ENCODE measurements at places on chromosomes 7 and 10.

- peak; percentile 70 for DNase-seq
Observed at GRCh38 chr7:95865716-95866371, 93.5 kb downstream of the DYNC1I1 start.

DNA sequence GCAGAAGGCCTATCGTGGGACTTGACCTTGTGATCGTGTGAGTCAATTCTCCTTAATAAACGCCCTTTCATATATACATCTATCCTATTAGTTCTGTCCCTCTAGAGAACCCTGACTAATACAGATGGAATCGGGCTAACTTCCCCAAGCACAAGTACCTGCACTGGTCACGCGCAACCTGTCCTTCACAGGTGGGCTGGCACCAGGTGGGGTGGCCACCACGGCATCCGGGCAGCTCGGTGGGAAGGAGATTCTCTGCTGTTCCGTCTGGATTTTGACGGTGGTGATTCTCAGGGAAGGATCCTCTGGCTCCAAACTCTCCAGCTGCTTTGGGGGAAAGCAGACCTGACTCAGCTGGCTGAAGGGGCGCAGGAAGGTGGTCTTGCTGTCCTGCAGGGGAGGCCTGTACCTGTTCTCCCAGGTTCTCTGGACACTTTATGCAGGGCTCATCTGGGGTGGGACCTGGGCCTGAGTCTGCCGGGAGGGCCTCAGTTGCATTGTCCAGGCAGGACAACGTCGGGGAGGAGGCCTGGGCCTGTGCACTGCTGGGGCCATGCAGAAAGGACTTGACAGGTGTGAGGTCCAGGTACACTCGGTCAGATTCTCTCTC is 61.1 kb downstream of the VWA2 start:
- DNase-seq: no peak

- DNase-seq: no peak
Observed at GRCh38 chr10:117619707-117620405, 77.3 kb downstream of the EMX2 start.

DNA sequence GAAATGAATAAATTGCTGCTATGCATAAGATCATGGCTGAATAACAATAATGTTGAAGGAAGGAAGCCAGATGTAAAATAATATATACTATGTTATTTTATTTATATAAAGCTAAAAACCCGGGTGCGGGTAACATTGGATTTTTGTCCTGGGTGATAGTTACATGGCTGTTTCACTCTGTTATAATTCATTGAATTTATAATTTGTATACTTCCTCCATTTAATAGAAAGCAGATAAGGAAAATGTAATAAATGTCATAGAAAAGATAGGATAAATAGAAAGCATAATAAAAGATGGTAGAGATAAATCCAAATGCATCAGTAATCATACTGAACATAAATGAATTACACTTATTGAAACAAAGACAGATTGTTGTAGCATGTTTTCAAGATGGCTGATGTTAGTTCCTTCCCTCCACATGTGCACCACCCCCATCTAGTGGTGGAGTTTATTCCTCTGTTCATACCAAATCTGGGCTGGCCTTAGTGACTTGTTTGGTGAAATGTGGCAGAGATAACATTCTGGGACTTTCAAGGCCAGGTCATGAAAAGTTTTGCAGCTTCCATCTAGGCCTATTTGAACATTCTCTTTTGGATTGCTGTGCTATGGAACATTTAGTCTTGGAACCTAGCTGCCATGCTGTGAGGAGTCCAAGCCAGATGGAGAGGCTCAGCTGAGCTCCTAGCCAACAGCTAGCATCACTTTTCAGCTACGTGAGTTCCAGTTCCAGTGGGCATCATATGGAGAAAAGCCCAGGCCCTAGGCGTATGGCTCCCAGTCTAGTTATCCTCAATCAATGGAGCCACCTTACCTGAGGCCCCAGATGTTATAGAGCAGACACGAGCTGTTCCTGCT is 46.9 kb downstream of the AHCYL2 start:
- peak; percentile 86 for DNase-seq

DNA sequence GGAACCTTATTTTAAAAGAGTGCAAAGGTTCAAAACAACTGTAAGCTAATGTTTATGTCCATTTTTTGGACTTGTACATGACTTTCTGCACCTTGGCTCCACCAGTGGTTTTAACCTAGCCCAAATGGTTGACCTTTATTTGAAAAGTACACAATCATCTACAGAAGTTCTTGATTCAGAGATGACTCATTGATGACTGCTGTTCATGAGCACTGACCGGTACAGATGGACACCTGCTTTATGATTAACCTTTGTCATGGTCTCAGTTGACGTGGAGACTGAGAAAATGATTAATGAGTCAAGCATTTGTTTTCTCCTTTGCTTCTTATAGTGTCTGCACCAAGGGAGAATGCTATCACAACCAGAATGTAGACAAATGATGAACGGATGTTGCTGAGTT is 55.7 kb upstream of the PTER start:
- no peak for DNase-seq

- no peak for DNase-seq
Observed at GRCh38 chr10:3807928-3808496, 23.0 kb upstream of the KLF6 start.

GRCh38 chr7:28957751-28958234 is 337 bp downstream of the TRIL start:
- no peak for DNase-seq

DNA sequence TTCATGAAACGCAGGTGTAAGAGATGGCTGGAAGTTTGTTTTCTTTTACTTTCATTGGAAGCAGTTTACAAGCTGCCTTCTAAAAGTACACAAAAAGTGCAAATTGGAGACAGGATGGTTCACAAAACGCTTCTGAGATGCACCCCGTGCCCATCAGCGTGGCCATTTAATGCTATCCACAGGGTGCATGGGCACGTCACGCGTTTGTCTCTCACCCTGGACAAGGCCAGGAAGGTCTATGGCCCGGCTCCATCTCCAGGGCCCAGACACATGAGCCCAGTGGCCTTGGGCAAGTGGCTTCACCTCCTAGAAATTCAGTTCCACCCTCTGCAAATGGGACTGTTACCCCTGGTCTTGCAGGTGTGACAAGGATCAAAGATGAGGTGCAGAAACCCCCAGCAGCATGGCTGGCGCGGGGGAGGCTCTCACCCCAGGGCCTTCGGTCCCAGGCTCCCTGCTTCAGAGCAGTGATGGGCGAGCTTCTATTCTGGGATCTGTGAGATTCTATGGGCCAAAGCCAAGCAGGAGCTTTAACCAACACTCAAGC is 60.8 kb upstream of the EBF3 start:
- no peak for DNase-seq

DNA sequence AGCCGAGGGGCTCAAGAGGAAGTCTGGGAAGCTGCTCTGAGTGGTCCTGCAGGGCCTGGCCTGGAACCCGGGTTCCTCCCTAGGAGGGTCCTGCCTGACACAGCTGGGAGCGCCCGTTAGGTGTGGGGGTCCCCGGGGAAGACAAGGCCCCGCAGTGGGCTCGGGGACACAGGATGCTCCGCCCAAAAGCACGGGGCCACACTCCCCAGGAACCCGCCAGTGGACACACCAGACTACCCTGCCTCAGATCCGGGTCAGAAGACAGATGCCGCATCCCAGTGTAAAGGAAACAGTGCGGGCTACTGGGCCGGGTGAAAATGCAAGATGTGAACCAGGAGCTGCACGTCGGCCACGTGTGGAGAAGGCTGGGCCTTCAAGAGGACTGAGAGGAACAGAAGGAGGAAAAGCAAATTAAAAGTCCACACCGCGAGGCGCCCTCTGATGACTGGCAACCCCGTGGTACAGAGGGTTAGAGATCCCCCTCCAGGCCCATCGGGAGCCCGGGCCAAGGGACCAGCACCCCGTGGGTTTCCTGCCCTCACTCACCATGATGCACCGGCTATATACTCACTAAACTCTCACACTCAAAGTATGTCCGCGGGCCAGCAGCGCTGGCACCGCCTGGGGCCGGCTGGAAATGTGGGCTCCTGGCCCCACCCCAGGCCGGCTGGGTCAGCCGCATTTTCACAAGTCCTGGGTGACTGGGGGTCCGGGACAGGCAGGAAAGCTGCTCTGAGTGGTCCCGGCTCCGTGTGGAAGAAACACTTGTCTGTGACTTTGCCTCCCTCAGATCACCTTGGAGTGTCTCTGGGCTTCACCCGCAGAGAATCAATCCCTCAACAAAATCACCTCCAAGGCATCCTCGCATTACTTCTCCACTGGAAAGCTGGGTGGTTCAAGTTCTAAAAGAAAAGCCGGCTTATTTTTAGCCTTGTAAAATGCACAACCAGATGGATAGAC is 6.1 kb downstream of the STK32C start:
- no peak for DNase-seq

DNA sequence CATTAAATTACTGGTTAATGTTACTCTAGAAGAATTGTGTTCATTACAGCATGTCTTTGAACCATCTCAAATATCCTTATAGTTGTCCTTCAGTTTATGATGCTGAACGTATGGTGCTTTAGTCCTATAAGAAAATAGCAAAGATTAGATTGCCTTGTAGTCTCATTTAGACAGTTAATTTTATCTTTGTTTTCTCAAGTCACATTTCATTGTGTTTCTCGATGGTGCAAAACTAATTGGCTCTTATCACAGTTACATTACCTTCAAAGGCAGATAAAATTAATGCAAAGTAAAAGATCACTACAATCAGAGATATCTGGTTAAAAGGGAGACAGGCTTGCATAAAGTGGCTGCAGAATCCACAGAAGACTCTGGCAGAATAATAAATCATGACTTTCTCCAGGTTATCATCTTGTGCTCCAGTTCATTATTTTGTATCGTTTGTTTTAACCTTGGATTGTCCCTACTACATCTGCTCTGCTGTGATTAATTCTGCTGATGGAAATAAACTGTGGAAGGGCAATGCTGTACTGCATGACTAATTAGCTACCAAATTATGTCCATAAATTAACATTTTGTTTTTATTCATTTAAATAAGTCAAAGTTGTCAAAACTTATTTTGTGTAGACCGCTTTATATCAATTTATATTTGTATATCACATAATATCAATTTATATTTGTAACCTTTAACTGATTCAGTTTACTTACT is 24.2 kb downstream of the PRPS1L1 start:
- no peak for DNase-seq

GRCh38 chr10:92124616-92125143 is 166.2 kb downstream of the CPEB3 start:
- DNase-seq: no peak

- DNase-seq: no peak
Observed at GRCh38 chr7:127154958-127155357, 97.8 kb downstream of the GRM8 start.

DNA sequence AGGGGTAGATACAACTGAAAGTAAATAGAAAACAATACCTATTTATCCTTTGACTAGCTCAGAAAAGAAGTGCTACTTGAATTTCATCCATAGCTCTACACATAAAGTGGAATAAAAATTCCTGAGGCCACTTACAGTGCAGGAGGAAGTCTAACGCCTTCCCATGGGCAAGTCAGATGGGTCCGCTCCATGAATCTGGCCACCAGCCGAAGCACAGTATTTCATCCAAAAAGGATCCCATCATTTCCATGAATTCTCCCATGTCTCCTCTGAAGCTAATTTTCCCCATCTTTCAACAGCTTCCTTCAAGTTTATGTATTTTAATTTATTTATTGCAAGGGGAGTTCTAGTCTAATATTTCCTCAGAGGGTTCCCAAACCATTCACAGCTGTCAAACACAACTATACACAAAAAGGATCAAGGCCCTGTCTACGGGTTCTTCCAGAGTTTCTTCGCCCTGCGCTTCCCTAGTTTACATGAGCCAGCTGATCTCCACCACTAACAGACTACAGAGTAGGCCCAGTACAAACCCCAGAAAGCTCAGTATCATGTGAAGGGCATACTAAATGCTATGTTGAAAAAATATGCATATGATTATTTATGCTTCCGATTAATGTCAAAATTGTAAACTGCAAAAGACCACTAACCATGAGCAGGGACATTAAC is 184.7 kb downstream of the DOCK4 start:
- no peak for DNase-seq

DNA sequence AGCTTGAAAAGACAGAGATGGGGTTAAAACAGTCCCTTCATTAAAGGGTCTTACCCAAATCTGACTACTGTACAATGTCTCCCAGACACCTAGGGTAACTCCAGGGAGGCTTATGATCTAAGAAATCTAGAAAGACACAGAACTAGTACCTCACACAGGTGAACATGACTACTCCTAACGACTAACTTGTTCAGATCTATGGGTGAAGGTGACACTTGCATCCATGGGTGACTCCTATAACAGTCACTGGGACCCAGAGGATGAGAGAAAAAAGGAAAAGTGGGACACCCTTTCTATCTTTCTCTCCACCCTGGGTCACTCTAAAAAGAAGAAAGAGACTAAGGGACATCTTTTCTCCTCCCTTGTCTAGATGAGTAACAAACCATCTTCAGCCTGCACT is 19.2 kb downstream of the AKR1C8 start:
- DNase-seq: peak; percentile 67

DNA sequence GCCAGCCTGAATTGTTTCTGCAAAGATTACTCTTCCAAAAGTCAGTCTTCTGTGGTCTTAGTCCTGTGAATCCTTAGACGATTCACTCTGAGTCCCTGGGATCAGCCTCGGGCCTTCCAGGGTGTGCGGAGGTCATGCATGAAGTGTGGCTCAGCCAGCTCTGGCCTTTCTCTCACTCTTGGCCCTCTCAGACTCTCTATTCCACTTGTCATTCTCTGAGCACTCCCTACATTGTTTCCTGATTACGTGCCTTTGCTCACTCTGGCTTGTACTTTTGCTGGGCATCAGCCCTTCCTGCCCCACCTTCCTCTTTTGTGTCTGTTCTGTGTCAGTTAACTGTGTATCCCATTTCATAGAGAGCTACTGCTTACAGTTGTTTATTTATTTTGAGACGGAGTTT is 36.0 kb downstream of the CCNY start:
- no peak for DNase-seq

- peak; percentile 86 for DNase-seq
Observed at GRCh38 chr10:96339956-96340904, 18.6 kb downstream of the OPALIN start.

GRCh38 chr10:78442836-78443550 is 409.3 kb downstream of the RPS24 start:
- no peak for DNase-seq

DNA sequence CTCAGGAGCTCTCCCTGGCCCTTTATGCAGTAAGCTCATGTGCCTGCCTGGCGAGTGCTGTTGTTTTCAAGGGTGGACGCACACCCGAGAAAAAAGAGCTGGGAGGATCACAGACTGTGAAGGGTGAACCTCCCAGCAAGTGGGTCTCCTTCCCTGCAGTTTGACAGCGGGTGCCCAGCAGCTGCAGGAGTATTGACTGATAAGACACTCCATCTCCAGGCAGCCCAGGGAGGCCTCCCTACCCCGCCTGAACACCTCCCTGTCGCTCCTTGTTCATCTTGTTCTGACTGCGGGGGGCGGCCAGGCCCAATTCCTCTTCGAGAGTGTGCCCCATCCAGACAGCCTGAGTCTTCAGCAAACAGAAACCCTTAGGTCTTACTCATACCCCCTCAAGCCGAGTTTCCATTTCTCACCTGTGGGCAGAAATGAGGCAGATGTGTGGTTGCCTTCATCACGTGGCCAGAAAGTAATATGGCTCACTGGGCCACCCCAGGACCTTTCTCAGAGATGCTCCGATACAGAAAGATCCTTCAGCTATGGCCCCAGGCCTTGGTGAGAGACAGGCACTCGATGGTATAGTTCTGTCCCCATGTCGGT is 17.2 kb downstream of the MDH2 start:
- DNase-seq: no peak

- DNase-seq: no peak
Observed at GRCh38 chr10:116329153-116329552, 4.9 kb downstream of the CCDC172 start.

- no peak for DNase-seq
Observed at GRCh38 chr7:107658467-107658866, 2.2 kb upstream of the SLC26A4 start.
